ENCODE measurements at places on chromosomes 2 and 18.

GRCh38 chr18:22226801-22227200 lies 57.4 kb downstream of the GATA6 start:
- no peak for ATAC-seq

DNA sequence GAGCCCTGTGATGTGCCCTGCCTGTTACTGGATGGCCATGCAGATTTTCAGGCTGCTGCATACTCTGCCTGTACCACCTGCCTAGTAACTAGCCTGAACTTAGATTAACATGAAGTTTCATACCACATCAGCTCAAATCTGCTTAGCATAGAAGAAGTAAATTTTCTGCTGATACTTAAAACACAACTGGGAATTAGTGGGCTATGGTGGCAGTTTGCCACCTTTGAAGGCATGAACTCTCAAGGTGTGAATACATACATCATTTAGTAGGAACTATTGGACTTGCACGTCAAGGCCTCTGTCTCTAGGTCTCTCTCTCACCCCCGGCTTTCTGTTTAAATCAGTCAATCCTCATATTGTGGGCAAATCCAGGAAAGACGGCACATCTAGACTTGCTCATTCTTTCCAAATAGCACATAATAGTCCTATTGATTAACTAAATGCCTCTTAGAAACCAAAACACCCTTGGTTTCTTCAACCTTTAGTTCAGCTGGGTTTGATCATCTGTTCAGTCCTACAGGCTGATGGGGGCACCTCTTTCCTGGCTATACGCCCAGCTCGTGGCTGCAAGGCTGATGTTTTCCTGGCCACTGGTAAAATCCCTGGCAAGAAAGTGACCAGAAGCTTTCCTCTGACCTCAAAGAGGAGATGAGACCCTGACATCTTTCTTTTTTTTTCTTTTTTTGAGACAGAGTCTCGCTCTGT lies 58.4 kb downstream of the ALPK2 start:
- no peak for ATAC-seq

GRCh38 chr2:50614056-50614455 lies 417.9 kb downstream of the NRXN1 start:
- ATAC-seq = no peak

DNA sequence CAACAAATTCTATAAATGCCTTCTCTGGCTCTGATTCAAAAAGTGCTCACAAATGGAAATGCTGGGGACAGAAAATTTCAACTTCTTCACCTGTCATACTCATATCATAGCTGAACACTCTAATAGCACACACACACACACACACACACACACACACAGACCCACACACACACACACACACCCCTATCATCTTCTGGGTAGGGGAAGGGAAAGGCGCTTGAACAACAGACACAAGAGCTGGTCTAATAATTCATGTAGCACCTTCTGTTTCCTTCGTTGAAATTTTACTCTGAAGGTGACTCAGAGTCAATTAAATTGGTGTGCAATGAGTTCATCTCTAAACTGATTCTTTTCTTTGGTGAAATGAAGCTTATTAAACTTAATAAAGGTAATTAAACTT lies 32.9 kb downstream of the CD28 start:
- peak; percentile 64 for ATAC-seq

- ATAC-seq = no peak
These were observed 558.2 kb downstream of the SUCLG1 start for GRCh38 chr2:83900862-83901261.

DNA sequence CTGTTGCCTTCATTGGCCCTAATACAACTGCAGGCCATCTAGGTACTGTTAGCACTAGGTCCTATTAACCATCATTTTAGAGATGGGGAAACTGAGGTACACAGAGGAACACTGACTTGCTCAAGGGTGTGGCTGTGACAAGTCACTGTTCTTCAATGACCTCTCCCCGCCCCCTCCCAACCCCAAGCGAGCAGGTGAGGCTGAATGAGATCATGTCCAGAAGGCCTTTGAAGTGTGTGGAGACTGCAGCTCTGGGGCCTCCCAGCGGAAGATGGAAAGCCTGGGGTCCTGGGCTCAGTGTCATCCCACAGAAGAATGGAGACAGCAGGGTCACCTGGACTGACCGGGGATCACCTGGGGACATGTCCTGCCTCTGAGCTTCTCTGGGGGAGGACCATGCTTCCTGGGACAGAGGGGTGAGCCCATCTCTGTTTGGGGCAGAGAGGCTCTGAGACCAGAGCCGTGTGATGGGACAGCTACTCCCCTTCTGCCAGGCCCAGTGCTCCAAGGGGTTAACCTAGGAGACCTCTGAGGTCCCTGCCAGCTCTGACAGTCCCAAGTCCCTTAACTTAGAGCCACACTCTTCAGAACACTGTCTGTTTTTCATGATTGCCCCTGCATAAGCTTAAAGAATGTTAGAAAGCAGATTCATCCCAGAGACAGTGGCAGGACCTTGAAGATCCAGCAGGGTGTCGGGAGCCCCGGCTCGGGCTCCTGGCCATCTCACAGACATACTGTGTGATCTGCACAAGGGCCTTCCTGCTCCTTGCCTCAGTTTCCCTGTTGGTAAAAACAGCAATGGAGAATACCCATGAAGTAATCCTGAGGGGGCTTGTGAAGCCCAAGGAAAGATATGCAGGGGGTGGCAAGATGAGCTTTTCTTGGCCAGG lies 16.7 kb upstream of the FOSL2 start:
- no peak for ATAC-seq

DNA sequence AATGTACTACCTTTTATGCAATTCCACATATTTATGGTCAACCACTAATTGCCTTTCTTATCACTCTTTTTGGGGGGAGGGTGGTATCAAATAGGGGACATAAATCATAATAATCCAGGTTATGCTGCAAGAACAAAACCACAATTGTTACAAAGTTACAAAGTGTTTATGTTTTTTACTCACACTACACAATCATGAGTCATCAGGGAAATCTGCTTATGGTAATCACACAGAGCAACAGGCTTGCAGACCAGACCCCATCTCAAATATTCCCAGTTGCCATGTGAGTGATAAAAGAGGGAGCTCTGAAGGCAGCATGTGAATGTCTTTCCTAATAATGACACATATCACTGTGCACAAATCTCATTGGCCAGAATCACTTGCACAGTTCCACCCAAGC lies 304.7 kb upstream of the TMEFF2 start:
- ATAC-seq = no peak

DNA sequence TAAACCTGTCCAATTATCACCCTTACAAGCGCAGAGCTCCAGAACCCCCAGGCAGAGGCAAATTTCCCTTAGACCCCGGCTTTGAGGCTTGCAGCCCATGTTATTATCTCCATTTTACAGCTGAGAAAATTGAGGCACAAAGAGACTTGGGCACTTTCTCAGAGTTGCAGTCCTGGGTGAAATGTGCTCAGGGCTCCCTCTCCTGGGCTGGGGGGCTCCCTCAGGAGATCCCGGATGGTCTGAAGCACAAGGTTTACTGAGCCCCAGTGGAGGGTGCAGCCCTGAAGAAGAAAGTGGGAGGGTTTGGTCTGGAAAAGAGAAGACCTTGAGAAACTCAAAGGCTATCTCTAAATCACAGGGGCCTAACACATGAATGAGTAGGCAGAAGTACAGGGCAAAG lies 156.6 kb downstream of the CYRIA start:
- no peak for ATAC-seq

DNA sequence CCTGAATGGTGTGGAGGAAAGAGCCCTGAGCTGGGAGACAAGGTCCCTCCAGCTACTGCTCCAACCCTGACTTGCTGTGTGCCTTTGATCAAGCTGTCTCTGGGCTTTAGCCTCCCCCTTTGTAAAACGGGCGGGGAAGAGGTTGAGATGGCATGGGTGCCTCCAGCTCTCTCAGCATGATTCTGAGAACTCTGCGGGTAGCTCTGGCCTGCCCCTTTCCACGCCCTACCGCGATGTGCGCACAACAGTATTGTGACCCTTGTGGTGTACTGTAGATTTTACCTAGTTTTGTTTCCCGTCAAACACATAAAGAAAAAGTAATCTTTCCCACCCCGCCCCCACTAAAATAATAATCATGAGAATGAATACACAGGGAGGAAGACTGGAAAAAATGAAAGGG lies 5.3 kb downstream of the CD8A start:
- ATAC-seq = no peak

- no peak for ATAC-seq
These were observed 25.3 kb upstream of the UBE2E3 start for GRCh38 chr2:180955101-180955500.

DNA sequence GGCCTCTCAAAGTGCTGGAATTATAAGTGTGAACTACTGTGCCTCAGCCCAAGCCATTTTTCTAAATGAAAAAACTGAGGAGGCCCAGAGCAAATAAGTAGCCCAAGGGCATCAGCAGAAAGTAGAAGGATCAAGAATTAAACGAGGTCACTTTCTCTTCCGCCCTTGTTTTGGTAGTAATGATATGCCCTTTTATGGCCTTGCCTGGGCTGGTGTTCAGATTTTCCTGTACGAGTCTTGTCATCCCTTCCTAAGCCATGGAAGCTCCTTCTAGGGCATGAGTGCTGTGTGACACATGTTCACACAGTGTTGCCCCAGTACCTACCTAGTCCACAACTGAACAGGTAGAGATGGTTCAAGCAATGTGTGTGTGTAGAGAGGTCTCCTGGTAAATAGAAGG lies 6.6 kb downstream of the HPCAL1 start:
- ATAC-seq = no peak

GRCh38 chr2:9100080-9100876 lies 96.8 kb upstream of the MBOAT2 start:
- peak; percentile 18 for ATAC-seq

DNA sequence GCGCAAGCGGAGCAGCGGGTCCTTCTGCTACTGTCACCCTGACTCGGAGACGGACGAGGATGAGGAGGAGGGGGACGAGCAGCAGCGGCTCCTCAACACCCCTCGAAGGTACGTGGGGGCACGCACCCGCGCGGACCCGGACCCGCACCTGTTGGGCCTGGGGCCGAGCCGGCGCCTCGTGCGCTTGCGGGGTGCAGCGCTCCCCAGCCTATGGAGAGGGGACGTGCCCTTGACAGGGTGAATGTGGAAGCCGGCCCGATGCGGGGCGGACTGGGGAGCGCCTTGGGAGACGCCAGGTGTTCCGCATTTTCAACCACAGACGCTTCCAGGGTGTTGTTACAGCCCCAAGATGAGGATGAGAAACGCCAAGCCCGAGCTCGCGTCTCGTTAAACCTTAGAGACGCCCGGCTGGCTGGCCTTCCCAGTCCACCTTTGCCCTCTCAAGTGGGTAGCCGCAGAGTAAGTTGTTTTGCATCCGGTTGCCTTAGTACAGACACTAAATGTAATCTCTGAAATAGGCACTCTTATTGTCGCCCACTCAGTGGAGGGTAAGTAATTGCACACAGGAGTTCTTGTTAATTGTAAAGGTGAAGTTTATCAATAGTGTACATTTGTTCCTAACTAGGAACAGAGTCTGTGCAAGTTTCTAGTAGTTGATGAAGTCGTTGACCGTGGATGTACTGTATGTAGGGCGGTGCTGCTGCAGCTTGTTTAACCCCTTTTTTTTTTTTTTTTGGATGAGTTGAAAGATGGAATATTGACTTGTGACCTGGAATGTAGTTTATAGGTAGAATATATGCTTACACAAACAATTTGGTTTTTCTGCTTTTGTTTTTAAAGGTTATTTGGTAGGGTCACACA lies 815 bp downstream of the GMCL1 start:
- ATAC-seq = peak; percentile 18

GRCh38 chr2:198494931-198495330 lies 690.5 kb downstream of the PLCL1 start:
- ATAC-seq = no peak

DNA sequence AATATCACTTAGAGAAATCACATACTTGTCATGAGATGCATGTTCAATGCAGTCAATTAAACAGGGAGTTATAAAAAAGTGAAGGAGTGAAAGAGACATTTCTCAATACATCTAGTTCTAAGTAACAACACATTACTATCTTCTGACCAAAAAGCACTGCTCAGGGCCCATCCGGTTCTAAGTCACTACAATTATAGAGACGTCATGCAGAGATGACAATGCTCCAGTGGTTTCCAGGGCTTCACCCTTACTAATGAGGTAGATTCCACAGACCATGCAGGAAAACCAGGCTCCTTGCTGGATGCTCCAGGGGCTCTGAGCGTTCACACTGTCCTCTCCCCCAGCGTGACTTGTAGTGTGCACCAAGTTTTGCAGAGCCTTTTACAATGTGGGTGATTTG lies 88.0 kb downstream of the FTCDNL1 start:
- ATAC-seq = no peak

- no peak for ATAC-seq
These were observed 55.3 kb downstream of the DTNB start for GRCh38 chr2:25617948-25618646.

- no peak for ATAC-seq
These were observed 98.7 kb downstream of the CLIP4 start for GRCh38 chr2:29213888-29214291.

- ATAC-seq = no peak
These were observed 147.5 kb upstream of the SLC39A10 start for GRCh38 chr2:195509551-195509950.

DNA sequence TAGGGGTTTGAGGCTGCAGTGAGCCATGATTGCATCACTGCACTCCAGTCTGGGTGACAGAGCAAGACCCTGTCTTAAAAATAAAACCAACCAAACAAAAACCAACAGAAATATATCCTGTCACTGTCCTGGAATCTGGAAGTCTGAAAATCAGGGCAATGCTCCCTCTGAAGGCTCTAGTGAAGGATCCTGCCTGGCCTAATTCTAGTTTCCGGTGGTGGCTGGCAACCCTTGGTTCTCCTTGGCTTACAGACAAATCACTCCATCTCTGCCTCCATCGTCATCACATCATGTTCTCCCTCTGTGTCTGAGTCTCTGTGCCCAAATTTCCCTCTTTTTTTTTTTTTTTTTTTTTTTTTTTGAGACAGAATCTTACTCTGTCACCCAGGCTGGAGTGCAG lies 15.9 kb upstream of the VPS4B start:
- ATAC-seq = no peak

- no peak for ATAC-seq
These were observed 150.3 kb downstream of the UBE2E3 start for GRCh38 chr2:181130686-181131085.

DNA sequence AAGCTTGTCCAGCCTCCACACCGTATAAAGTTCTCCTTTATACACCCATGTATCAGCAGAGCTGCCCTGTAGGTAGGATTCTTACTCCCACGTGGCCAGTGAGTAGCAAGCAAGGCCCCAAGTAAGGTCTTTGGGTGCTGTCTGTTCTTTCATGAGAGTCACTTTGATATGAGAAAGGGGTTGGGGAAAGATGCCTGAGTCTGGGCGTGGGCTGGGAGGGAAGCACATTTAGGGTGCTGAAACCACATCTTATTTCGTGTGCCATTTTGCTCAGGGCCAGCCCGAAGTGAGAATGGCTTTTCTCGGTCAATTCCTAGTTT lies 436 bp upstream of the ITPRIPL1 start:
- ATAC-seq = peak; percentile 2

DNA sequence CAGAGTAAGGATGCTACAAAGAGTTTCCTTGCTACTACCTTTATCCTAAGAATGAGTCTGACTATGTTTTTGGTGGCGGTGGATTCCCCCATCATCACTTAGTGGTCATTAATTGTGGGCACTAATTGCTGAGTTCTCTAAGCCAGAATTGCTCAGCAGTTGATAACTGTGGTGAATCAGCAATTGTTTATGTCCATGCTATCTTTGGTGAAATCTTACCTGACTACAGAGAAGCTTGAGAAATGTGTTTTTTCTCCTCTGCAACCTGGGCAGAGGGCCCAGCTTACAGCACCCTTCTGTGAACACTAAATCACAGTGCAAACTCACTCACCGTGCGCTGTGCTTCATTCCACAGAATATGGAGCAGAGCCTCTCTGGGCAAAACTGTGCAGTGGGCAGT lies 683.6 kb downstream of the CNTNAP5 start:
- no peak for ATAC-seq

- ATAC-seq = no peak
These were observed 18.9 kb downstream of the TET3 start for GRCh38 chr2:74003494-74004211.

- no peak for ATAC-seq
These were observed 33.4 kb upstream of the SEMA4C start for GRCh38 chr2:96903318-96903717.

All from activated CD4-positive, CD25-positive, alpha-beta regulatory T cell treated with anti-CD3 and anti-CD28 coated beads, Interleukin-2, amount 50 U/mL, for 24 hours (primary cell).